HTR-8/SVneo (cell line): ENCODE measurements at places on chromosomes 12 and 14.

- peak; percentile 94 for DNase-seq
Observed at GRCh38 chr14:63777024-63777423, 49.2 kb upstream of the SGPP1 start.

DNA sequence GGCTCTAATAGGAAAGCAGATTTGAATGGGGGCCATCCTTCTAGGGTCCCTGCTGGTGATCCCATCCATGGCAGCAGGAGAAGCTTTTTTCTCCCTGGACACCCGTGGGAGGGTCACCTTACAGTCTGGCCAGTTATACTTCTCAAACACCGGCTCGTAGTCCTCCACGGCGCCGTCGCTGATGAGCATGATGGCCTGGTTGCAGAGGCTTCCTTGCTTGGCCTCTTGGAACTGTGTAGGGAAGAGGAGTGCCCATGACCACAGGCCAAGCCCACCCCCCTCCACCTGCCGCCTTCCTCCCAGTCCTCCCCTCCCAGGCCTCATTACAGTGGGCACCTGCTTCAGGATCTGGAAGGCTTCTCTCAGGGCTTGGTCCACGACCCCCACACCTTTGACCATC, 33.8 kb downstream of the CACNA2D4 start:
- DNase-seq: no peak

DNA sequence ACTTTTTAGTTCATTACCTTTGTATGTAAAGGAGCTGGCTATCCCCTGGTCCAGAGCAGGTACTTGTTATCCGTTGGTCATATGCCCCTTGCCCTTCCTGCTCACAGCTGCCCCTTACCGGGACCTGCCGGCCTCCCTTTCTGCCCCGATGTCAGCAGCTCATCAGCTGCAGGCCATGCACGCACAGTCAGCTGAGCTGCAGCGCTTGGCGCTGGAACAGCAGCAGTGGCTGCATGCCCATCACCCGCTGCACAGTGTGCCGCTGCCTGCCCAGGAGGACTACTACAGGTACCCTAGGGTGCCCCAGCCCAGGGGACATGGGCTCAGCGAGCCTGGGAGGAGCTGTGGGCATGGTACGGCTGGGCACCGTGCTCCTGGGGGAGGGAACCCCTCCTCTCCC, 2.3 kb upstream of the RNU7-1 start:
- no peak for DNase-seq

- DNase-seq: no peak
Observed at GRCh38 chr14:76408877-76409276, 32.9 kb downstream of the ESRRB start.

GRCh38 chr12:102408487-102409297, 71.7 kb downstream of the IGF1 start:
- DNase-seq: no peak

- peak; percentile 58 for DNase-seq
Observed at GRCh38 chr12:80580254-80580653, 127.2 kb upstream of the MYF6 start.

- no peak for DNase-seq
Observed at GRCh38 chr12:47819138-47819895, 386 bp downstream of the HDAC7 start.

GRCh38 chr12:80100591-80100990, 1.3 kb downstream of the OTOGL start:
- no peak for DNase-seq

DNA sequence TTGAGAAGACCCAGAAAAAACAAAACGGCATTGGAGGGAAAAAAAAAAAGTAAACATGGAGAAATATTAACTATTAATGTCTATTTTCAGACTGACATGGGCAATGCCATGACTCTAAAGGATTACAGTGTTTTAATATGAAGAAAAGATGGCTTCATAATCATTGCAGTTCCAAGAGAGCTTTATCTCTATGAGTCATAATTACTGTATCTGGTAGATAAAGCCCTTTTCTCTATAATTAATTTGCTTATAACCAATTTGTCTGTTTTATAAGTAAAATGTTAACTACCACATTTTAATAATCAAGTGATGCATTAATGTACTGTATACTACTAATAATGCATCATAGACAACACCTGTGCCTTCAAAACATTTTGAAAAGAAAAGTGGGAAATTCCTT, 59.7 kb downstream of the CLIP1 start:
- no peak for DNase-seq
